SW480 (cell line): ENCODE measurements at places on chromosomes 1 and 21.
A peak's percentile ranks its signal among the peaks of the same experiment; 100 is the strongest.

DNA sequence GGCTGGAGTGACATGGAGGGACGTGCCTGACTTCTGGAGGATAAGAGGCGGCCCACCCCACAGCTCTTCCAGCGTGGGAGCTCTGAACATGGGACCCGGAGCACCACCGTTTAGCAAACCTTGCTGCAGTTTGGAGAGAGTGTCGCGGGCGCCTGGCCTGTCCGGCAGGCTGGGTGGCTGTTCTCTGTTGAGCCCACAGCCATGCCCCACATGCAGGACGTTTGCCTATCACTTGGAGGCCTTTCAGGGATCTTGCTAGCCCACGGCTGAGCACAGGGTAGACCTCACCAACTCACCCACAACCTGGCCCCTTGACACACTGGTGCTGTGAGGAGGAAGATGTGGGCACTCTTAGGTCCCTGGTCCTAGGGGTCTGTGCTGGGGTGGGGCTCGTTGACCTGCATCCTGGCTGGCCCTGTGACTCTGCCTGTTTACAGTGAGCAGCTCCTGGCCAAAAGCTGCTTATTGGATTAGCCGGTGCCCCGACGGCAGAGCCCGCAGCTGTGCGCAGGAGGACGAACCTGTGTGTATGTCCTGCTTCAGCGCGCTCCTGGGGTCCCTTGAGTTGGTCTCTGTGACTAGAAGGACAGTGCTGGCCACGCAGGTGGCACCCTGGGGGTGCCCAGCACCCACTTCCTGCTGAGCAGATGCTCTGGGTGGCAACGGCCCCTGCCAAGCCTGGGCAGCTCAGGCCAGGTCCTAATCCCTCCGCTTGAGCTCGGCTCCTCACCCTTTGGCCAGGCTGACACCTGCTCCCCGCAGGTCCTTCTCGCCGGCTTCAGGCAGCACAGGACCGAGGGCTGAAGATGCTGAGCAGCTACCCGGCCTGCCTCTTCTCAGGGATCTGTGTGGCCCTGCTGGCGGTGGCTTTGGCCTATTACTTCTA lies 72.4 kb upstream of the TRAPPC10 start:
- DNase-seq: no peak

GRCh38 chr1:110243574-110243973 lies 33.5 kb downstream of the KCNC4 start:
- DNase-seq: no peak

- no peak for DNase-seq
These were observed 6.1 kb downstream of the TENT5C start for GRCh38 chr1:117611894-117612483.

DNA sequence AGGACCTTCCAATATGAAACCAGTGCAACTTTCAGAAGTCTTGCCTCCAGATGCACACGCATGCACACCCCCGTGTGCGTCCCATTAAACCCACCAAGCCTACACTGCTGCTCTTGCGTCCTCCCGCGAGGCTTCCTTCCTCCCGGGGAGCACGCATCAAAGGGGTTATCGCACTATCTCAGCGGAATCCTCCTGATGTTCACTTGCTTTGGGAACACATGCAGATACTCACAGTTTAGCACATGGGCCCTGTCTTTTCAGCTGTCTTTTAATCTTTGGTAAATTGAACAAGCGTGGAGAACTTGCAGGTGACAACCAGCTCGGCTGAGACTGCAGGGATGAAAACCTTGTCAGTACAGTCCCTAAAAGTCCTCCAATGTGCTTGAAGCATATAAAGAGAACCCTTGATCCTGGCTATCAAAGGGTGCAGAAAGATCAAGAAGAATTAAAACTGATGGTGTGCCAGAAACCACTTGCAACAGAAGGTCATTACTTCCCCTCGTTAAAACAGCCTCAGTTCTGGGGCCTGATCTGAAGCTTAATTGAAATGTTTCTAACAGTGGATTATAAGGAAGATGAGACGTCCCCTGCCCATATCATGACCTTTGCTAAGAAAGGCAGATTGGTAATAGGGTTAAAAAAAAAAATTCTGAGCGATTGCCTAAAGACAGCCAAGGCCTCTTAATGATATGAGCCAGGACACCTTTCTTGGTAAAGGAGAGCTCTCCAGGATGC lies 149.4 kb upstream of the LMO4 start:
- DNase-seq: no peak

DNA sequence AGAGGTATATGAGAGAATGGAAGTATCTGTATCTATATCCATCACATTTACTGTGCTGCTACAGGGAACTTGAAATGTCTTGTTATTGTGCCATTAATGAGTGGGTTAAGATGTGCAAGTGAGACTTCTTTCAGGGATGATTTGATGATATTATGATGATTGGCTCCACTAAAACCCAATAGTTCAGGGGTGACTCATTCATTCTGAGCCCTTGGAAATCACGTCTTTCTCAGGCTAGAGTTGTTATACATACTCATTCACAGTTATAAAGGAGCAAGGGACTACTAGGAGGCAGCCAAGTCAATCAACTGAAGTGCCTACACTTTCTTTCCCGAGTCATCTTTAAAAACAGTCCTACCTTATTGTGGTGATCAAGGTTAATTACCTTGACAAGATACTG lies 1109.8 kb upstream of the B3GALT2 start:
- DNase-seq: no peak

DNA sequence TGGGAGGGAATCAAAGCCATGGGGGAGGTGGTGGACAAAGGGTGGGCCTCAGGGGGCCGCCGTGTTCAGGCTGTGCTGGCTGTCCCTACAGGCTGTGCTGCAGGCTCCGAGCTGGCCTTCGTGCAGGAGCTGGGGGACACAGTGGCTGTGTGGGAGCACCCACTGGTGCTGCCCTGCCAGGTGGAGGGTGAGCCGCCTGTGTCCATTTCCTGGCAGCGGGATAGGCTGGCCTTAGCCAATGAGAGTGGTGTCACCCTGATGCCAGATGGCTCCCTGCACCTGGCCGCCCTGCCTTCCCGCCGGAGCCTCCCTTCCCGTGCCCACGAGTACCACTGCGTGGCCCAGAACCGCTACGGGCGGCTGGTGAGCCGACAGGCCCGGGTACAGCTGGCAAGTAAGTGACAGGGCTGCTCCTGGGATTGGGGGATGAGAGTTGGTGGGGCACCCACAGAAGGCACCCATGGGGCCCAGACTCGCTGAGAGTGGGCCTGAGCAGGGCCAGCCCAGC lies 20.2 kb downstream of the SLC27A3 start:
- DNase-seq: no peak

DNA sequence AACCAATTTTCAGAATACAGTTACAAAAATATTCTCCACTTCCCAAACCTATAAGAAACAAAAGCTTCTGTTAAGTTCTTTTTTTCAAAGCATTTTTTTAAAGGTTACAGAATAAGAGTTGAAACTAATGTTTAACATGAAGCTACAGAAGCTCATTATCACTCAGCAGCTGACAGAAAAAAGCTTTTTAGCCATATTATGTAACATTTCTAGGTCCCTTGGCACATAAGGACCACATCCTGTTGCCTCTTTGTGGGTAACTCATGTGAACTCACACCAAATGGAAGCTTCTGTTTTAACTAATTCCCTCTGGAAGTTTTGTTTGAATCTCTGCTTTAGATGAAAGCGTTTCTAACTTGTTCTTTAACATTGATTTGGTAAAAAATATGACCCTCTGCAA lies 242.5 kb upstream of the TMPRSS15 start:
- DNase-seq: no peak

- DNase-seq: no peak
These were observed 642 bp downstream of the MLLT11 start for GRCh38 chr1:151060657-151061421.

- no peak for DNase-seq
These were observed 15.5 kb upstream of the LEPR start for GRCh38 chr1:65404941-65405340.

- no peak for DNase-seq
These were observed 65.7 kb upstream of the CACHD1 start for GRCh38 chr1:64404202-64404601.

DNA sequence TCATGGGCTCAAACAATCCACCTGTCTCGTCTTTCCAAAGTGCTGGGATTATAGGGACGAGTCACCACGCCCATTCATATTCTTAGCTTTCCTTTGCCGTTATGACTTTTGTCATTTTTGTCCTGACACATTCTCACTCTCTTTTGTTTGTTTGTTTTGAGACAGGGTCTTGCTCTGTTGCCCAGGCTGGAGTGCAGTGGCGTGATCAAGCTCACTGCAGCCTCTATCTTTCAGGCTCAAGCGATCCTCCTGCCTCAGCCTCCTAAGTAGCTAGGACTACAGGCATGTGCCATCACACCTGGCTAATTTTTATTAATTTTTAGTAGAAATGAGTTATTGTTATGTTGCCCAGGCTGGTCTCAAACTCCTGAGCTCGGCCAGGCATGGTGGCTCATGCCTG lies 11.8 kb upstream of the MED18 start:
- no peak for DNase-seq

- DNase-seq: no peak
These were observed 39.9 kb upstream of the BCL10 start for GRCh38 chr1:85316321-85316720.

- DNase-seq: no peak
These were observed 17.9 kb downstream of the CAPZA1 start for GRCh38 chr1:112637254-112638109.

GRCh38 chr1:24224086-24224485 lies 37.0 kb upstream of the IFNLR1 start:
- DNase-seq: no peak

DNA sequence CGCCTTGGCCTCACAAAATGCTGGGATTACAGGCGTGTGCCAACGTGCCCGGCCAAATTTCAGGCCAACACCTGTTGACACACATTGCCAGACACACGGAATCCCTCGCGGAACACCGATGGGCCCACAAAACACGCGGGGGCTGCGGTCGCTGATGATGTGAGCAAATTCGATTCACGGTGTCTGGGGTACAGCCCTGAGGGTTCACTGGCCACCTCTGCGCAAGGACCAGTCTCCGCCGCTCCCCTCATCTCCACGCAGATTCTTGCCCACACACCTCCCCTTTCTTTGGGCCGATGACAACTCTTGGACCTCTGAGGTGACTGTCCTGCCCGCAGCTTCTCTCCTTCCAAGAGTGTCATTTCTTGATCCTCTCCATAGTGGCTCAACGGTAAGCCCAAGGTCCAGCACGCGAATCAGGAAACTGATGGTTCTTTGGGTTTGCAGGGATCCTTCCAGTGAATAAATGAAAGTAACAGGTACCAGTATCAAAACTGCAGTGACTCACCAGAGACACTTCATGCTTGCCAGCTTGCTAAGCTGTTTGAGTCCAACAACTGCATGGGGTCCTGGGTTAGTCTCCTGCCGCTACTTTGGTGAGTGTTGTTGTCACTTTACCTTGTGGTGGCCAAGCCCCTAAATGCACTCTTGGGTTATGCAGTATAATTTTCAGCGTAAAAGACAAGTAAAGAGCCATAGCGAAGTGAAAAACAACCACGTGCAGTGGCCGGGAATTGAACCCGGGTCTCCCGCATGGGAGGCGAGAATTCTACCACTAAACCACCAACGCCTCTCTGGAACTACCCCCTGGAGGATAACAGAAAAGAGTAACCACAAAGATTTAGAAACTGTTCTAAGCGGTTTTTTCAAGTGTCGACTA lies 11.0 kb upstream of the RNU1-3 start:
- DNase-seq: peak; percentile 54

DNA sequence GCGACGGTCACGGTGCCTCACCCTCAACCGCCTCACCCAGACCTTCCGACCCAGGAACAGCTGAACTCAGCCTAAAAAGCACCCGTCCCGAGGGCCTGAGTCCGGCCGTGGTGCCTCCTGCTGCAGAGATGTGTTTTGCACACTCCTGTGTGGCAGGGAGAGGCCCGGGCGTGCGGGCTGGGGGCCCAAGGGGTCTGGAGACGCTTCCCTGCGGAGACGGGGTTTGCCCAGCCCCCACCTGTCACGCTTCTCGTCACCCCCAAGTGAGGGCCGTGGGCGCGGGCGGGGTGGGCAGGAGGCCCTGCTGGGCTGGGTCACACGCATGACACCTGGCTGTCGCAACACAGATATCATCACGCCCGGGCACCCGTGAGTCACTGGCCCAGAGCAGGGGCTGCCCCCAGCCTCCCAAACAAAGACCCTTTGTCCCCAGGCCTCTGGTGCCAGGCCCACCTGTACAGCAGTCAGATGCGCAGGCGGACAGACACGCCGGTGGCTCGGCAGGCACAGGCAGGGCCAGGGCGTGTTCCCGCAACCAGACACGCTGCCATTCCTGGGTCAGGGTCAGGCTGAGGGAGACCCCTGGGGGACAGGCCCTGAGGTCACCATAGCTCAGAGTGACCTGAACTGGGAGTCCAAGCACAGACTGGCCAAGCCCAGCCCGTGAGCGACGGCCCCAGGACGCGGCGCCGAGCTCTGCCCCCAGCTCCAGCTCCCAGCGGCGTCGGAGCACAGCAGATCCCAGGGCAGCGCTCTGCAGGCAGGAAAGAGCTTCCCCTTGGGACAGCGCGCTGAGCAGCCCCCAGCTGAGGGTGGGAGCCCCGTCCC lies 6.1 kb downstream of the B3GALT6 start:
- DNase-seq: peak; percentile 98

- no peak for DNase-seq
These were observed 30.3 kb upstream of the DNAJC11 start for GRCh38 chr1:6731905-6732304.

- DNase-seq: no peak
These were observed 119.0 kb upstream of the NFIA start for GRCh38 chr1:60963167-60963940.

DNA sequence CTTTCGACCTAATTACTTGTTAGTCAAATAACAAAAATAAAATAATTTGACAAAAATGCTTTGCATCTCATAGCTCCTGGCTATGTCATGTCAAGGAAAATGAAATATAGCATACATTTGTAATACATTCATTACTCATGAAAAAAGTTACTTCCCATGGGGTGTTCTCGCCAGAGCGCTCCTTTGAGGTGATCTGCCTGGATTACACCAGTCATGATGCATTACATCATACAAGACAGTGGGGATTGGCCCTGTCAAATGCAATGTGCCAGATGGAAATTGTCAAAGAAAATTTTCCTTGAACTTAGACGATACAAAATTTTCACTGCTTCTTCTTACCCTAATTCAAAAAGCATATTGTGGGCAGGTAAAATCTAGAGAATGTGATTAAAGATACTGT lies 215.6 kb upstream of the B3GALT2 start:
- no peak for DNase-seq

GRCh38 chr1:200364091-200364759 lies 45.6 kb downstream of the ZNF281 start:
- DNase-seq: no peak

DNA sequence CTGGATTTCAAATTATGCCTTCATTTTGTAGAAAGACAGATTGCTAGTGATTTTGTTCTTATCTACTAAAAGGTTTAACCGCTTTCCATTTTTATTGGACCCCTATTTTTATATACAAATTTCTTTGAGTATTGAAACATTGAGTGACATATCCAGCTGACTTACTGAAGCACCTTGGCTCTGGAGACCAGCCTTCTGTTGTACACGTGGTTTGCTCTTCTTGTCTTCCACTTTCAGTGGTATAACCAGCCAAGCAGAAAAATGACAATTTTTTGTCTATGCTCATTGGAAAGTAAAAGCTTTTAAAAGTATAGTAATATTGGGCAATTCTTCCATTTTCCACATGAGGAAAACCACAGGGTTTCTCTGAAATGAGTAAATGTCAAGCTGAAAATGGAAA lies 4.4 kb downstream of the F13B start:
- no peak for DNase-seq

GRCh38 chr1:67190942-67191341 lies 24.7 kb downstream of the IL23R start:
- no peak for DNase-seq

- peak; percentile 20 for DNase-seq
These were observed 105.6 kb upstream of the GCLM start for GRCh38 chr1:94014635-94015488.
